NCI-H2107 (cell line): ENCODE measurements at places on chromosomes 16 and 17.

DNA sequence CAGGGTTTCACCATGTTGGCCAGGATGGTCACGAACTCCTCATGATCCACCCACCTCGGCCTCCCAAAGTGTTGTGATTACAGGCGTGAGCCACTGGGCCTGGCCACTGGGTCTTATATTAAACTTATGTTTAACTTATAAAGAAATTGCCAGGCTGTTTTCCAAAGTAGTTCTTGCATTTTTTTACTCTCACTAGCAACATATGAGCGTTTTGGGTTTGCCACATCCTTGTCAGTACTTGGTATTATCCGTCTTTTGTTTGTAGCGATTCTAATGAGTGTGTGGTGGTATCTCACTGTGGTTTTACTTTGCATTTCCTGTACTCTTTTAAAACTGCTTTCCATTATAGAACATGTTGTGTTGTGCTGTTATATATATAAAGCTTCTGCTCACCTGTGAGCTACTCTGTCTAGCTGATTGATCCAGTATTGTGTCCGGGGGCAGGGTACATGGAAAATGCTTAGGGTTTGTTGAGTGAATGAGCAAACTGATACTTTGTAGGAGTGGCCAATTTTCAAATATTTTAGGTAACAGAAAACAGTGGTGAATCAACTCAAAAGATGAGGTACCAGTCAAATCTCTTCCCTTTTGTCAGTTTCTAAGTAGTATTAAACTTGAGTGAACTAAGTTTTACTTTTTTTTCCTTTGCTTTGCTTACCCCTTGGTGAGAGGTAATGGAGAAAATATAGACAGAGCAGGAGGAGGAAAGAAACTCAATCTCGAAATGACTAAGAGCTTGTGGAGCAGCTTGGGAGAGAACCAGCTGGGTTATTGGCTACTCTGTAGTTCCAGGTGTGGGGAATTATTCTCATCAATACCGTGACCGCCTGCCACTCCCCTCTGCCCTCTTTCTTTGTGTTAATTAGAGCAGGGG lies 75.8 kb downstream of the PITPNC1 start:
- DNase-seq, result no peak

DNA sequence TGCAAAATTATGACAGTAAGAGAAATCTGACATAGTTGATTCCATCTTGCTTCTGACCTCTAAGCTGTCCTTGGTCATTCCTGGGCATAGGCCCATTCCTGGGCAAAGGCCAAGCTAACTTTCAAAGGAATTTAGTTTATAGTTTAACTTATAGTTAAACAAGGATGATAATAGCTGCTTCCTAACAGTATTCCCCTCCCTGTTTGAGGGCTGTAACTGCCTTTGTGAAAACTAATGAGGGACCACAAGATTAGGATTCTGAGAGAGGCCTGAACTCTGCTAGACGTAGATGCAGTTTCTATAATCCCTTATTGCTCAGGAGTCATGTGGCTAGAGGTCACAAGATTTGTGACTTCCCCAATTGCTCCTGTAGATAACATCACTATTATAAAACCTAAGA lies 80.2 kb upstream of the ASIC2 start:
- DNase-seq, result no peak

DNA sequence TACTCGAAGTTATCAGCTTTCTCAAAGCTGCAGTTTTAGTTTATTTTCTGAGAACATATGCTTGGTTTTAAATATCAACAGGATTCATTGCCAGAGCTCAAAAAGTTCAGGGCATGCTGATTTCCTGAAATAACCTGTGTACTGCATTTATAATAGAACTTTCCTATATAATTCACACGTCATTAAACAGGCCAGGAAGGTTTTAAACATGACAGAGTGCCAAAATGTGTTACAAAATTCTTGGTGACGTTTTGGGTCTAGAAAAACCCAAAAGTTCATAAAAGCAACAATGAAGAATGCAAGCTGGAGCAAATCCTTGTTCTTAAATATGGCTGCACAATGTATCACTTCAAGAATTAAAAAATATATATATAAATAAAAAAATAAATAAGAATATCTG lies 1139.1 kb downstream of the CDH11 start:
- DNase-seq, result no peak

DNA sequence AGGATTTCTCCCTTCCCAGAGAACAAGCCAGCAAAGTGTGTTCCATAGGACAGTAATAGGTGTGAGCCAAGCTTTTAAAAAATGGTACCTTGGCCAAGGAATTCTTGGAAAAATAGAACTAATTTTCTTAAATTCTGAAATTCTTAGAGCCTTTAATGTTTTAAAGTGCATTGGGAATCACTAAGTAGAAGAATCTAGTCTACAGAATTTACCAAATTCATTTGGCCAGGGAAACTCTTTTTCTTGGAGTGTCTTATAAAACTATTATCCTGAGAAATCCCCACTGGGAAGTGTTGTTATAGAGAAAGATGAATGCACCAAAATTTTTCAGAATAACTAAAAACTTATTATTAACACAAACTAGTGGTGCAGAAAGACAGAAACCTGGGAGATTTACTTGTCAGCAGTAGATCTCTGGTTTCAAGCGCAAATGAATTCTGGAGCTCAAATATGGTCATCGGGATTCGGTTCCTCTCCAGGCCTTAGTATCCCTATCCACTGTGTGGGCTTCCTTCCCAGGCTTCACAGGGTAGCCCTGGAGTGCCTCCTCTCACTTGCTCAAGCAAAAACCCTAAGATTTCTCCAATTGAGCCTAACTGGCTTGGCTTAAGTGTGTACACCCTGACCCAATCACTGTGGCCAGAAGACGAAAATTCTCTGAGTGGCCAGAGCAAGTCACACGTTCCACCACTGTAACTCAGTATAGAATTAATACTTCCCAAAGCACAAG lies 217.8 kb downstream of the CHD9NB start:
- DNase-seq, result no peak

- DNase-seq, result no peak
These were observed 102.2 kb downstream of the CMIP start for GRCh38 chr16:81546781-81547180.

GRCh38 chr16:83792391-83792790 lies 15.4 kb upstream of the HSBP1 start:
- DNase-seq, result no peak

DNA sequence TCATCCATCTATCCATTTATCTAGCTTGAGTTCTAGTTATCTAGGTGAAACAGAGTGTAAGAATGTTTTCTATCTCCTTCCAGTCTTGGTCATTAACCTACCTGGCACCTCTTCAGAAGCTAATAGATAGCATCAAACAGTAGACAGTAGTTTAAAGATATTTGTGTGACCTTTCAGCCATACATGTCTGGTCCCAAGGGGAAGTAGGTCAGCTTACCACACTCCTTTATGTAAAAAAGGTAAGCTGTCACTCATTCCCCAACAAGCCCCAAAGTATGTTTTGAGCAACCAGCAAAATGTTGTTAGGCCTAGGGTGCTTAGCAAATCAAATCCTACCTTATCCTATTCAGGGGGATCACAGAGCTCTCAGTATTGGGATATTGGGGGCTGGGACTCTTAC lies 3.5 kb downstream of the KRT33B start:
- no peak for DNase-seq

DNA sequence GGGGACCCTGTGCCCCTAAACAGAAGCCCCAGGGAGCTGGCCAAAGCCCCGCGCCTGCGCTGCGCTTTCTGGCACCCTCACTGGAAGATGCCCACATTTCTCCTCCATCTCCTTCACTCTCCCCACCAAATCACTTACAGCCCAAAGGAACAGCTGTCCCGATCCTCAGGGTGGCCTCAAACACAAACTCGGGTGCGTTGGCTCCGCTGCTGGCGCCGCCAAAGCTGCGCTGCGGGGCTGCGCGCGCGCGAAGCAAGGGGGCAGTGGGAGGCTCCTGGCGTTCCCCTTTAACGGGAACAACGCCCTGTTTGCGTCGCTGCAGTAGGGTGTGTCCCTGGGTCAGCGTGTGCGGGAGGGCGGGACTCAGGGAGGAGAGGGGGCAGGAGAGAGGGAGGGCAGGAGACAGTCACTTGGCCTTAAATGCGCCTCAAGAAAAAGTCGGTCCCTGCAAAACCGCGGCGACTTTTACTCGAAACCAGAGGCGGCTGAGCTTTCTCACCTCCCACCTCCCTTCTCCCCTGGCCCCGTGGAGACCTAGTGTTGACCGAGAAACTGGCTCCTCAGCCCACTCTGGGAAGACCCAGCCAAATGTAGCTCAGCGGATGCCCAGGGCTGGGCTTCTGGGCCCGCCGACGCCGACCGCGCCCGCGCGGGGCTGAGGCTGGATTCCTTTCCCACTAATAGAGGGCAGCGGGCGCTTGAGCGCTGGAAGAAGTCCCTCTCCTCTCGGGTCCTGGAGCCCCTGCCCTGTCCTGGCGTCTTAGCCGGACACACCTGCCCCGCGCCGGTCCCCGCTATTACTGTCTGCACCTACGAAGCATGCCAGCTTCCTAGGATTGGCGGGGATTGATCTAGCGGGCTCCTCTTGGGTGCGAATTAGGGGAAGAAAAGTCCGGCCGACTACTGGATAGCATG lies 2.6 kb downstream of the PMP22 start:
- no peak for DNase-seq

- no peak for DNase-seq
These were observed 50.3 kb downstream of the KPNA2 start for GRCh38 chr17:68085771-68086381.

DNA sequence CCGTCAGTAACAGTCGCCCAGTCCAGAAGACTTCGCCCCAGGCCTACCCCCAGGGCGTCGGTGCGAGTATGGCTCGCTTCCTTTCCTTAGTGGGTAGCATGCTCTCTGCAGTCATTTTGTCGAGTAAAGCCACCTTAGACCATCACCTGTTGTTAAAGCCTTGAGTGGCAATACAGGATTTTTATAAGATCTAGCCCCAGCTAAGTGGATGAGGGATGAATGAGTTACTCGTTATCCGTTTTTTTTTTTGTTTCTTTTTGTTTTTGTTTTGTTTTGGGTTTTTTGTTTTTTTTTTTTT lies 322 bp upstream of the KLHL11 start:
- DNase-seq, result no peak

DNA sequence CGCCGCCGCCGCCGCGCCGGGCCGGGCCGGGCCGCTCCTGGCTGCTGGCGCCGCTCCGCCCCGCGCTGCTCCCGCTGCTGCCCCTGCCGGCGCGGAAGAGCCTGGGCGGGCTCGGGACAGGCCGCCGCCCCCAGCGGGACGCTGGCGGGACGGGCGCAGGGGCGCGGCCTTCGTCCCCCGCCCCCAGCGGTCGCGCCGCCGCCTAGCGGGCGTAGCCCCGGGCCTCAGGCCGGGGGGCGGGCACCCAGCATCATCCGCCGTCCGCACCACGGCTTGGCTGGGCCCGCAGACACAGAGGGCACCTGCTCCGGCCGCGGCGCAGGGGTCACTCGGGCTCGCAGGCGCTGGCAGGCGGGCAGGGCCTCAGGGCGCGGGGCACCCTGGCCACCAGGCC lies at the start of gene AMFR:
Gene AMFR (minus strand): TSS at position 107 of the 394 bp plus-strand sequence. CDS start 218 bp downstream, outside the sequence.
- peak; percentile 18 for DNase-seq

GRCh38 chr16:14600164-14600563 lies 29.9 kb downstream of the PARN start:
- DNase-seq, result no peak

DNA sequence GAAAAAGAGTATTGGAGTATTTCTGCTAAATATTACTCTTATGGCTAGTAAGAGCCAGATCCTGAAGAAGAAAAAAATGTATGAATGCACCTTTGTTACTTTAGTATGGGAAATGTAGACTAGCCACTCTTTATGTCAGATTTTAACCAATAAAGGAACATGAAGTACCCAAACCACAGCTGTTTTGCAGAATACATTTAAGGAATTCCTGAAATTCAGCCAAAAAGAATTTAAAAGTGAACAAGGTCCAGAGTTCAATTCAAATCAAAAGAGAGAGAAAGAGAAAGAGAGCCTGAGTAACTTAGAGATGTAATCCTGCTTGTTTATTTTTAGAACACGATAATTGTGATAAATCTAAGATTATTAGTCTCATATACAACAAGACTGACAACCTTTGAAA lies 1.2 kb downstream of the KCNJ16 start:
- DNase-seq, result no peak

DNA sequence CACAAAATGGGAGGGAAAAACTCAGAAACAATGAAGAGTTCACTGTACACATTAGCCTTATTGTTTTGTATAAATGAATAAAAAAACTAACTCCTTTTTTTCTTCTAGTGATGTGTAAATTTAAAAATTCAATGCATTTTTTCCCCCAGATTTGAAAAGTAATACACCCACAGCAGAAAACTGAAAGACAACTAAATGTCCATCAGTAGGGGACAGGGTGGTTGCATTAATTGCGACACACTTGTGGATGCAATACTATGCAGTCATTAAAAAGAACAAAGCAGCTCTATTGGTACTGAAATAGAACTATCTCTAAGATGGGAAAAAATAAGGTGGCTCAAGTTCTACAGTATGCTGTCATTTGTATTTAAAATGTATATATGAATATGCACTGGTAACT lies 13.7 kb upstream of the WIPI1 start:
- no peak for DNase-seq

- DNase-seq, result no peak
These were observed 10.2 kb upstream of the NFATC3 start for GRCh38 chr16:68074850-68075555.

- DNase-seq, result no peak
These were observed 47.1 kb downstream of the CYTH1 start for GRCh38 chr17:78734793-78735641.

GRCh38 chr17:59377410-59377809 lies 46.0 kb downstream of the YPEL2 start:
- DNase-seq, result no peak

DNA sequence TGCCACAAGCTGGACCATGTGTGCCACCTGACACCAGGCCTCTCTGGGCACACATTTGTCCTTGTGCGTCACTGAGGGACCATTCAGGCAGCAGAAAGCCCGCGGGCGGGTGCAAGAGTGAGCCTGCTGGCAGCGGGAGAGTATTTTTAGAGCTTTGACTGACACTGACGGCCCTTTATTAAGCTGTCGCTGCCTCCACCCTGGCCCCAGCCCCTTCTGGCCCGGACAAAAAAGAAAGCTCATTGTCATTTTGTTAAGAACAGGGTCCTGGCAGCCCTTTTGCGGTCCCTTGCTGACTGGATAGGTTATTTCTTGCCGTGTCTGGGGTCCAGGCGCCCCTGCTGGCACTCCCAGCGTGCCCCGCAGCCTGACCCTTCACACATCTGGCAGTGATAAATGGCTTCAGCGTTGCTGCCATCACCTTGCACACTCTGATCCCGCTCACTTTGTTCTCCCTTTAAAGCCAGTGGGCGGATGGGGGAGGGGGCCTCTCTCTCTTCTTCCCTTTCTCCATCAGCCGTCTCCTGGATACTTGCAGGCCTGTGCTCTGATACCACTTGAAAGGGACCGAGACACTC lies 78.4 kb upstream of the NKD1 start:
- DNase-seq, result no peak

DNA sequence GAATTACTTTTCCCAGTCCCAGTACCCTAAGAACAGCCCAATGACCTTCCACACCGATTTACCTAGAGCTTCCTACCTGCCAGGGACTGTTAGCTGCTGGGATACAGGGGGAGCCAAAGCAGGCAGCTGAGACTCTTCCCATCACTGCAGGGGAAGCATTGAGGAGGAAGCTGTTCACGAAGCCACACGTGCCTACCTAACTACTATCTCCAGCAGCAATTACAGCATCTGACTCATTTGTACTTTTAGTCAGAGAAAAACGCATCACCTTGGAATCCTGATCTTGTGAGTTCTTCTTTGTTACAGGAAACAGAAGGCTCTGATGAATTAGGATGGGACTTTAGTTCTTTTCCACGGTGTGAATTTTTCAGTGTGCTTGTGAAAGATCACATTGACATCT lies 113.7 kb upstream of the DHX40 start:
- no peak for DNase-seq
